Chondrocyte (in vitro differentiated cells): ENCODE measurements at places on chromosomes 2 and 18.

- H3K27ac ChIP-seq = no peak overlapping the region
- no peak for DNase-seq
- H3K36me3 ChIP-seq = no peaks in the 10 kb centered on the region
These were observed 614.1 kb upstream of the VRK2 start for GRCh38 chr2:57432528-57432927.

DNA sequence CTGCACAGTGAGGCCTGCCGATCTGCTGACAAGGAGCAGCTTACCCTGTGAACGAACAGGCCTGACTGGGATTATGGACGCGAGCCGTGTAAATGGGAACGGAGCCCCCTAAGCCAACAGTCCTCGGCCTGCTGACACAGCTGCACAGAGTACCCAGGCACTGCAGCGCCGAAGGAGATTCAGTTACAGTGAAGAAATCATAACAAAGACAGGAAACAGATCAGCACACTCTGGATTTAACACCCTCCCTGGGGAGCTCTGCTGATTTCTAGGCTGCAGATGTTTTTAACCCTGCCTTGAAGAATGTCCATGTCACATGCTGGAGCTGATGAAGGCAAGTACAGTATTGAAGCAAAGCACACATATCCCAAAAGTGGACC, 43.4 kb downstream of the COLEC12 start:
- H3K36me3 ChIP-seq = no peaks in the 10 kb centered on the region
- H3K4me1 ChIP-seq = peaks cover 36% of the 10 kb centered on the region
- peak overlapping the region; percentile 87 for H3K27ac ChIP-seq
- DNase-seq = no peak
- H3K27me3 ChIP-seq = no peaks in the 10 kb centered on the region

GRCh38 chr18:74489676-74490075, 6.5 kb upstream of the CNDP2 start:
- H3K36me3 ChIP-seq = peaks cover 1% of the 10 kb centered on the region
- DNase-seq = no peak
- peaks cover 4% of the 10 kb centered on the region for H3K27me3 ChIP-seq
- peak overlapping the region; percentile 67 for H3K4me3 ChIP-seq

DNA sequence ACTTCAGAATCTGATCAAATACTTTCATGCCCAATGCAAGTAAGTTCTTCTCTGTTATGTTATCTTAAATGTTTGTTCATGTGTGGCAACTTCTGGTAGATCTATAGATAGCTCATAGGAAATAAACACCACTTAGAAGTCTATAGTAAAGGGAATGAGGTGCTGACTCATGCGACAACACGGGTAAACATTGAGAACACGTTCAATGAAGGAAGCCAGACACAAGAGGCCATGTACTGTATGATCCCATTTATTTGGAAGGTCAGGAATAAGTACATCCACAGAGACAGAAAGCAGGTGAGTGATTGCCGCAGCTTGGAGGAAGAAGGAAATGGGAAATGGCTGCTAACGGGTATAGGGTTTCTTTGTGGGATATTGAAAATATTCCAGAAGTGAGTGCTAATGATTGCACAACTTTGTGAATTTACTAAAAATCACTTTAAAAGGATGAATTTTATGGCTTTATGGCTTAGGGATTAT, 95.4 kb downstream of the ITGB1BP1 start:
- peaks cover 42% of the 10 kb centered on the region for H3K4me1 ChIP-seq
- no peaks in the 10 kb centered on the region for H3K27me3 ChIP-seq
- peaks cover 25% of the 10 kb centered on the region for H3K36me3 ChIP-seq
- H3K27ac ChIP-seq = peak overlapping the region; percentile 20
- DNase-seq = no peak
- H3K4me3 ChIP-seq = no peak overlapping the region
